Mucosa of descending colon (tissue), 3 donors: ENCODE measurements at places on chromosomes 6 and 20. TPM values are rescaled to one million over a fixed set of nuclear protein-coding genes. Genes with fewer than 3 reads are reported as not detected.

- DNase-seq = no peak
These were observed 22.3 kb downstream of the TPBG start for GRCh38 chr6:82385961-82386360.

DNA sequence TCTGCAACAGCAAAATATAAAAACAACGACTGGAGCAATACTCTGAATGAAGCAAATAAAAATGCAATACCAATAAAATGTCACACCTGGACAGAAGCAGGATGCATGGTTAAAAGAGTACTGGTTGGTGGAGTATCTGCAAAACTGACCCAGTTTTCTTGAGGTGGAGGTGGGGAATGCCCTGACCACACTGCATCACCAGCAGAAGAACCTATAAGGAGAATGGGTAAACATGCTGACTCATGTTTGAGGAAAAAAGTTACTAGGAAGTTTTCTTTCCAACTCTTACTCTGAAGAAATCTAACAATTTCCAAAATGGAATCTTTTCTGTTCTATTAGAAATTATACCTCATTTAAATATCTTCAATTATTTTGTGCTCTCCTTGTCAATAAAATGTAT is 43.6 kb downstream of the REPS1 start:
- no peak for DNase-seq

DNA sequence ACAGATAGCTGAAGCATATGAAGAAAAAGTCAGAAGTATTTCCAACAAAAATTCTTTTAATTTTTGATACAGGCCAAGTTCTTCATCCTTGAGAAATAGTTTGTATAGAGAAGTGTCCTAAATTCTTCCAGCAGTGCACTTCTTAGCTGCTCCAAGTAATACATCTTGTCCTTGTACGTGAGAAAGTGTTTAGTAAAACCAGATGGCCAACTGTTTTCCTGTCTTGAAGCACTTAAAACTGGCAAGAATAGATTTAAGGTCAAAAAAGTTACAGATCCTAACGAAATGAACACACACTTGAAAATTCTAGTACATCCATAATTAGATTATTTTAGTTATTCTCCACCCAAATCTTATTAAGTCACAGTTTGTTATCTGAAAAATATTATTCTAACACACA is 52.2 kb upstream of the HSF2 start:
- no peak for DNase-seq

- no peak for DNase-seq
These were observed 30.6 kb downstream of the ZNF311 start for GRCh38 chr6:28974505-28974904.

GRCh38 chr6:55474382-55474781 is 104.6 kb downstream of the HMGCLL1 start:
- no peak for DNase-seq

GRCh38 chr6:154298297-154298696 is 58.3 kb downstream of the IPCEF1 start:
- no peak for DNase-seq

- DNase-seq = no peak
These were observed 2.1 kb downstream of the ZC3H12D start for GRCh38 chr6:149482545-149483333.

- DNase-seq = no peak
These were observed 79.1 kb downstream of the ELOVL4 start for GRCh38 chr6:79868098-79868722.

KIF25 gene
- 0.14 TPM for total RNA-seq

SLC23A2 gene
- total RNA-seq = 9.4 TPM

DNAAF9 gene
- 25.4 TPM for total RNA-seq

MTCH1 gene
- total RNA-seq = 157 TPM

KCNK16 gene
- not detected for total RNA-seq
